GM03348 (cell line): ENCODE measurements at places on chromosomes 11 and 22.
A peak's percentile ranks its signal among the peaks of the same experiment; 100 is the strongest.

- no peak for DNase-seq
These were observed 13.9 kb downstream of the NEAT1 start for GRCh38 chr11:65436412-65437032.

GRCh38 chr11:5507933-5508305 lies 1.8 kb downstream of the UBQLN3 start:
- no peak for DNase-seq

DNA sequence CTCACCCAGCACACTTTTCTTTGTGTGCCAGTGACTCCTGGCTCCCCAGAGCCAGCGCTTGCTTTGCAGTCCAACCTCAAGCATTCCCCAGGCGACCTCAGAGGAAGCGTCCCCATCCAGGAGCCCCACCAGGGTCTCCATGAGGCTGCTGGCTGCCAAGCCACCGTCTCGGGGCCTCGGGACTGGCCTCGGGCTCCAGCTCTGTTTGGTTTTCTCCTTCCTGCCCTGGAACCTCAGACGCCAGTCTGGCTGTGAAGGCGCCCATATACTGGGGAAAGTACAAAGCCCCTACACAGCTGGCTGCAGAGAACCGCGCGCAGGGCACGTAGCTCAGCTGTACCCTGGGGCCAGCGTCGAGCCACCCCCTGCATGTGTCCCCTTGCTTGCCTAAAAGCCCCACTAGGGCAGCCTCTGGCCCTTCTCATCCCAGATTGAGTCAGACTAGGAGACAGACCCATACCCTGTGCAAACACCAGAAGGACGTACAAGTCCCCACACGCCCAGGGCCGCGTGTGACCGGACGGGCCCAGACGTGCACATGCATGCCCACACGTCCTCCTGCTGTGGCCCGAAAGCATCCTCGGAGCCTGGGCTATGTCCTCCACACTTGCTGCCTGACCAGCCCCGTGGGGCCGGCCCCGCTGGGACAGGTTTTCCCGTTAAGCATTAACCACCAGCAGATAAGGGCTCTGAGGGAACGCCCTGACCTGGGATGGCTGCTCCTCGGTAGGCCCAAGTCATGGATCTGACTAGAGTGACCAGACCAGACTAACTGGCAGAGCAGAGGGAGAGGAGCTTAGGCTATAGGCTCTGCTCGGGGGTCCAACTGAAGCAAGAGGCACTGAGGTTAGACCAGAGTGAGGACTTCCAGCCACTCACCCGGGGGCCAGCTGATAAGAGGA lies 4.2 kb upstream of the SYT8 start:
- DNase-seq = no peak

GRCh38 chr11:35851342-35851741 lies 92.5 kb upstream of the LDLRAD3 start:
- DNase-seq = no peak

DNA sequence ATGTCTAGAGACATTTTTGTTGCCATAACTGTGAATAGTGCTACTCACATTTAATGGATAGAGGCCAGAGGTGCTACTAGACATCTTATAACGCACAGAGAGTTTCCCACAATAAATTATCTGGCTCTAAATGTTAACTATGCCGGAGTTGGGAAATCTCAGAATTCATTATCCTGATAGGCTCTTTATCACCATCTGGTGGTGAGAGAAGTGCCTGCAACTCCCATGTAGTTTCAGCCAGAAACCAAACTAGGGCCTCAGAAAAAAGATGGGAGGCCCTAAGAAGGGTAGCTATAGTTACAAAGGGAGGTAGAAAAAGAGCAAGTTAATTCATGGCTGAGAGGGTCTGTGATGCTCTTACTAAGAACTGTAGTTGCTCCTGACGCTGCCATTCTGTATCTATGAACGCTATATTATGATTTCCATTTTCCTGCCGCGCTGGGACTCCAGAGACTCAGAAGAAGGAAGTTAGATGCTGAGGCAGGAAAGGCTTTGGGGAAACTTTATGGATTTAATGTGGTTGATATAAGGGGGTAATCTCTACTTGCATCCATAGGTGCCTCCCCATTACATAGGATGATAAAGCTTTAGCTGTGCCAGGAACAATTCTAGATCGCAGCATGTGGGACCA lies 22.9 kb upstream of the MRPL17 start:
- peak; percentile 78 for DNase-seq

- DNase-seq = no peak
These were observed 2.2 kb downstream of the MADD start for GRCh38 chr11:47271961-47272661.

- no peak for DNase-seq
These were observed 663.7 kb upstream of the B3GAT1 start for GRCh38 chr11:135075740-135076139.

- DNase-seq = no peak
These were observed 139.0 kb upstream of the GUCY1A2 start for GRCh38 chr11:107157146-107157808.

- DNase-seq = no peak
These were observed 70.6 kb upstream of the TTLL12 start for GRCh38 chr22:43257549-43257948.

GRCh38 chr11:122523846-122524805 lies 131.4 kb upstream of the UBASH3B start:
- DNase-seq = peak; percentile 61

DNA sequence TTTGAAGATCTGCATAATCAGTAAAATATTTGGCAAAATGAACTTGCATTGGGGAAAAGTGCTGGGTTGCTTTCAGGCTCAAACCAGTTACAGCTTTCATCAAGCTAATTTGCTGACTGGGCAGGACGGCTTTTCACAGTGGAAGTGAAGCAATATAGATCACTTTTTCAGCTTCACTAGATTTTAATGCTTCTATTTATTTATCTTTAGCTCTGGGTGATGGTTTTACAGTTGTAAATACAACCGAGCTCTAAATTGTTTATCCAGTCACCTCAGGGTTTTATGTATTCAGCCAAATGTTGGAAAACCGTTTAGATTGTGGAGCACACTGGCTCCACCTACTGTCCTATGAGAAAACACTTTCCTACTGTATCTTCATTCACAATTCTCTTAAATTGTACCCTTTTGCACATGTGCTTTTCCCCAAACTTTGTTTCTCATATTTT lies 58.2 kb downstream of the ACER3 start:
- peak; percentile 63 for DNase-seq

DNA sequence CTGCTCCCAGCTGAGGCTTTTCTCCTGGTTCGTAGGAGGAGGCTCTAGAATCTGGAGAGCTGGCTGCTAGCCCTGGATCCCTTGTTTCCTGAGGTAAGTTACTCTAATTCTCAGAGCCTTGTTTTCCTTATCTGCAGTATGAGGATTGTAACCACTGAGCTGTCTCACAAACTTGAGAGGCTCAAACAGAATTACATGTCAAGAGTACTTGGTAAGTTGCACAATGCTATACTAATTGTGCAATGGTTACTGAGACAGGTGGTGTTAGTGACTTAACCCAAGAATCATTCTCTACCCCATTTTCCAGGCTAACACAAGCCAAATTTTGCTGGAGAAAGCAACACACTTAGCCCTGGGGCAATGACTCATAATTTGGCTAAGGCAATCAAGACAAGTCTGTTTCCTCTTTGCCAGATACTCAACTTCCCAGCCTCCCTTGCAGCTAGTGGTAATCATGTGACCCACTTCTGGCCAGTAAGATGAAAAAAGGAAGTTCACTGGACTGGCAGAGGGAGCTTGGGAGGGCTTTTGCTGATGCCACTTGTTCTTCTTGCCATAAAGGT lies 348.0 kb downstream of the TENM4 start:
- peak; percentile 84 for DNase-seq

GRCh38 chr11:111399187-111400031 lies 20.3 kb upstream of the POU2AF1 start:
- no peak for DNase-seq

GRCh38 chr22:37229012-37229804 lies 14.9 kb downstream of the RAC2 start:
- DNase-seq = peak; percentile 79

GRCh38 chr11:73401924-73402833 lies 26.0 kb downstream of the RELT start:
- no peak for DNase-seq

GRCh38 chr11:125167954-125168835 lies 3.6 kb downstream of the PKNOX2 start:
- DNase-seq = peak; percentile 73

DNA sequence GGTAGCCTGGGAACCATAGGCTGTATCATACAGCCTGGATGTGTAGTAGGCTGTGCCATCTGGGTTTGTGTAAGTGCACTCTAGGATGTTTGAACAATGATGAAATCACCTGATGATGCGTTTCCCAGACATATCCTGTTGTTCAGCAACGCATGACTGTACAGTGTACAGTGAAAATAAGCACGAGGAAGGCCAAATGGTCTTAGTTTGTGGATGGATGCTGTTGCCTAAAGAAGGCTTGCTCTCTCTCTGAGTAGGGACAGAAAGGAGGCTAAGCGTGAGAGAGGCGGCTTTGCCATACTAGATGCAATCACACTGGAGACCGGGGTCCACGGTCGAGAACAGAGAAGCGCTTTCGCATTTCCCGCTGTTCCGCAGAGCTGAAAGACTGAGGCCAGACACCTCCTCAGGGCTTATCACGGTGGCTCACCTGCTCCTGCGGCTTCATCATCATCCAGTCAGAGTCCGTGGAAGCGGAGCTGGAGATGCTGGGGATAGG lies 27.6 kb upstream of the APLP2 start:
- DNase-seq = peak; percentile 74

- DNase-seq = no peak
These were observed 1.7 kb downstream of the TM7SF2 start for GRCh38 chr11:65113361-65113756.
